ENCODE measurements at places on chromosomes 11 and 22.

DNA sequence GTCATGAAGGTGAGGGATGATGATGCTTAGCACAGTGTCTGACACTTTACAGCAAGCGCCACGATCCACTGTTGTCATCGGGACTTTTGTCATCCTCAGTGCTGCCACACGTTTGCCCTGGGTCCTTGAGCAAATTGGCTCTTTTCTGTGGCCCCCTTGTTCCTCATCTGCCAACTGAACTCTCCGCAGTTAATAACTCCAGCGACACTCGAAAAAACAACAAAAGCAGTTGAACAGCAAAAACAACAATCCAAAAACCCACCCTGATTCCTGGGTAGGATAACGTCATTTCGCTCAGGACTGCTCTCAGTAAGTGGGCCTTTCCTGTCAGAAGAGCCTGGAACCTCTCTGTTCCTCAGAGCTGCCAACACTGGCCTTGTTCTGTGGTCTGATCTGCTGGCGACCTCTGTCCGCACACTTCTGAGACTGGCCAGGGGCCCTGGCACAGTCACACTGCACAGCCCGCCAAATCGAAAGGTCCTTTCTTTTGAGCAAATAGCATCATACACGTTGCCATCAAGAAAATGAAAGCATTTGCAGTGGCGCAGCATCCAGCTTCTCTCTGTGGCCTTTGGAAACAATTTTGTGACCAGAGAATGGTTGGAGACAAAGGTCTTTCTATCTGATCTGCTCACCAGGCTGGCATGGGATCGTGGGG, 79.9 kb upstream of the SYT13 start:
- DNase-seq = no peak

- peak; percentile 37 for DNase-seq
Observed at GRCh38 chr11:79953629-79954028, 512.8 kb upstream of the TENM4 start.

GRCh38 chr11:123344790-123345357, 85.2 kb upstream of the GRAMD1B start:
- DNase-seq = no peak

- no peak for DNase-seq
Observed at GRCh38 chr11:117643606-117644300, 153.3 kb downstream of the DSCAML1 start.

- no peak for DNase-seq
Observed at GRCh38 chr22:44363980-44364750, 51.4 kb upstream of the SHISAL1 start.

- no peak for DNase-seq
Observed at GRCh38 chr11:77111946-77112345, 9.3 kb downstream of the OMP start.

DNA sequence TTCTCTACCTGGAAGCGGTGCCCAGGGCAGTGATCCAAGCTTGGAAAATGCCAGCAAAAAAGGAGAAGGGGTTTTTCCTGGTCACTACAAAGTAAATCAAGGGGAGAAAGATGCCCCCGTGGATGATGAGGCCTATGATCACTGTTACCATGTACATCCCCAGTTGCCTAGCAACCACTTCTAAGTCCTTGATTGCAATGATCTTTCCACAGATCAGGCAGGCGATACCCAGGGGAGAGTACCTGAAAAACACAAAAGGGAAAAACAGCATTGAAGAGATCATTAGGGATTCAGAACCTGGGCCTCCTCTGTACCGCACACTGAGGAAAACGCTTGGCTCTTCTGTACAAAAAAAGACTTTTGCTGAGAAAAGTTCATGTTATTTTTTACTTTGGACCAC, 127.1 kb downstream of the SLC1A2 start:
- DNase-seq = peak; percentile 11

DNA sequence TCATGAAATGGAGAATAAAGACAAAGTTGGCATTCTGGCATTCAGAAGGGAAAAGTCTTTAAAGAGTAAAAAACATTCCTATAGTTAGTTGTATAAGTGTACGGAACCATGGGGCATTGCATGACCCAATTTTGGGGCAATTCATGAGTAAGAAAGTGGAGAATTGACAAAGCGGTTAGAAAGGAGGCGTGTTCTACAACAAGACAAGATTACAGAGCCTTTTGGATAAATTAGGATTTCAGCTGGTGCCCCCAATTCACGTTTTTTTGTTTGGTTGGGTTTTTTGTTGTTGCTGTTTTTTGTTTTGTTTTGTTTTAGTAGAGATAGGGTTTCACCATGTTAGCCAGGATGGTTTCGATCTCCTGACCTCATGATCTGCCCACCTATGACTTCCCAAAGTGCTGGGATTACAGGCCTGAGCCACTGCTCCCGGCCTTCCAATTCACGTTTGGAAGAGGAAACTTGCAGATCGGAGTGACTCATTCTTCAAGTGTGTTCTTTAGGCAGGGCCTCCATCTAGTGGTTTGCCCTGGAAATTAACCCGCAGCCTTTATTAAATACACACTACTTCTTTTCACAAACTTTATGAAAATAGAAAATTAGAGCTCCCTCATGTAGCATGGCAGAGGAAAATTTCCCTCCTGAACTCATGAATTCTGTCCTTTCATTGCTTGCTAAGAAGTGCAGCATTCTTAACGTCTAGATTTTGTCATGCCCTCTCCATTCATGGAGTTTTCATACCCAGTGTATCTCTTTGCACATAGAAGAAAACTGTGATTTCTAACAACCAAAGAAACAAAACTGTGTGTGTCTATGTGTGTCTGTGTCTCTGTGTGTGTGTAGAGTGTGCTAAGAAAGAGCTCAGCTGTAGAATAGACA, 118.1 kb downstream of the BBOX1 start:
- peak; percentile 86 for DNase-seq

DNA sequence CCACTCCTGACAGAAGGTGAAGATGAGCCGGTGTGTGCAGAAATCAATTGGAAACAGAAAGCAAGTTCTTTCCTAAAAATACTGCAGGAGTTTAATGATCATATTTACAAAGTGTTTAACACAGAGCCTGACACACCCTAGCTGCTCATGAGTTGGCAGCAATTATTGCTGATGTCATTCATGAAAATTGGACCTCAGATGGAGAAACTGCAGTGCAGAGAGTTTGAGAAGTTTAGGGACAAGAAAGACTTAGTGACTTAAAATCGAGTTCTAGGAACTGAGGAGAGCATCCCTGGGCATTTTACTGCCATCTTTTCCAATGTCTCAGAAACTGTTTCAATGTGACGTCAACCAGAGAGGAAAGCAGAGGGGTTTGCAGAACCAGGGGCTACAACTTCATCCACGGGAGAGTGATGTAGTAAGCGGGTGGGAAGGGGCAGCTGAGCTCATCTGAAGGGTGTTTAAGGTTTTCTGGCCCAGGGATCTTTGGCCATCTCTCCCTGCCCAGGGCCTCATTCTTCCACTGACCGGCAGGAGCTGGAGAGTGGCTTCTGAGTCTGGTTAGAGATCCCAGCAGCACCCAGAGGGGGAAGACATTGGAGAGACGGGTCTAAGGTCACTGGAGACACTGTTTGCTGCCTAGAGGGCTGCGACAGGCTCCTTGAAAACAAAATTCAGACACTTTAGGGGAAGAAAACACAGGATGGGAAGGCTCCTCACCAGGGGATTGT, 21.1 kb upstream of the IGLL5 start:
- no peak for DNase-seq

DNA sequence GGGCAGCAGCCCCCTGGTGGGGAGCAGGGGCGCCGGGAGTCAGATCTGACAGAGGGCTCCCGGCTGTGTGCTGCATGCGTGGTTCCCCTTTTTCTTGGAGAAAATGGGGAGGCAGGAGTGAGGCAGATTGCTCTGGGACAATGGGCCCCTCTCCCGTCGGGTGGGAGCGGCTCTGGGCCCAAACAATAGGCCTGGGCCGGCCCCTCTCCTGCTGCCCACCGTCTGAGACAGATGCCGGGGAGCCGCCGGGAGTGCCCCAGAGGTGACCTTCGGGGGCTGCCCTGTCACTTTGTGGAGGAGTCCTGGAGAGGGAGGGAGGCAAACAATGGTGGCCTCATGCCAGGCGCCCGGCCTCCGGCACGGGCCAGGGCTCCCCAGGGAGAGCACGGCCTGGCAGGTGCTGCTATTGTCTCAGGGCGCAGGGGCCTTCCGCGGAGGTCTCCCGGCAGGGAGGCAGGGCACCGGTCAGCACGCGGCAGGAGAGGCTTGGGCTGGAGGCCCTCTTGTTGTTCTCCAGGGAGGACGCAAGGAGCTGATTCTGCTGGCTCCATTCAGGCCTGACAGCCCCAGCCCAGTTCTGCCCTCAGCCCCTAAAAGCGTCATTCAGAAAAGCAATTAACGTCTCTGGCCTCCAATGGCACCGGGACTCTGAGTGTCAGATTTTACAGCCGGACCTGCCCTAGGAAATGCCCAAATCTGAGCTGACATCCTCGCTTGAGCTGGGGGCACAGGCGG, 44.8 kb downstream of the SMIM38 start:
- no peak for DNase-seq

GRCh38 chr22:23237841-23238240, 57.5 kb downstream of the BCR start:
- no peak for DNase-seq

DNA sequence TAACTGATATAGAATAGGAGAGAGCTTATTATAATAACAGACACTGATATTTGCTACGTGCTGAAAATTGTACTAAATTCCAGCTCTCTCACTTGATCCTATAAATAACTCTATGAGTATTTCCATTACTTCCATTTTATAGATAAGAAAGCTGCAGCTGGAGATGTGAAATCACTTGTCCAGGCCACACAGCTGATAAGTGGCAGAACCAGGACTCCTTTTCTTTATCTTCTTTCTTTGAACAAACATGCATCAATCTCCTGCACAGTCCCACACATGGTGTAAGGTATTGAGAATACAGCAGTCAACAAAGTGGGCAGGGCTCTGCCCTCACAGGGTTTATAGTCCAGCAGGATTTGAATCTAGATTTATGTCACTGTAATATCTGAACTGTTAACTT, 652.1 kb downstream of the NELL1 start:
- no peak for DNase-seq

DNA sequence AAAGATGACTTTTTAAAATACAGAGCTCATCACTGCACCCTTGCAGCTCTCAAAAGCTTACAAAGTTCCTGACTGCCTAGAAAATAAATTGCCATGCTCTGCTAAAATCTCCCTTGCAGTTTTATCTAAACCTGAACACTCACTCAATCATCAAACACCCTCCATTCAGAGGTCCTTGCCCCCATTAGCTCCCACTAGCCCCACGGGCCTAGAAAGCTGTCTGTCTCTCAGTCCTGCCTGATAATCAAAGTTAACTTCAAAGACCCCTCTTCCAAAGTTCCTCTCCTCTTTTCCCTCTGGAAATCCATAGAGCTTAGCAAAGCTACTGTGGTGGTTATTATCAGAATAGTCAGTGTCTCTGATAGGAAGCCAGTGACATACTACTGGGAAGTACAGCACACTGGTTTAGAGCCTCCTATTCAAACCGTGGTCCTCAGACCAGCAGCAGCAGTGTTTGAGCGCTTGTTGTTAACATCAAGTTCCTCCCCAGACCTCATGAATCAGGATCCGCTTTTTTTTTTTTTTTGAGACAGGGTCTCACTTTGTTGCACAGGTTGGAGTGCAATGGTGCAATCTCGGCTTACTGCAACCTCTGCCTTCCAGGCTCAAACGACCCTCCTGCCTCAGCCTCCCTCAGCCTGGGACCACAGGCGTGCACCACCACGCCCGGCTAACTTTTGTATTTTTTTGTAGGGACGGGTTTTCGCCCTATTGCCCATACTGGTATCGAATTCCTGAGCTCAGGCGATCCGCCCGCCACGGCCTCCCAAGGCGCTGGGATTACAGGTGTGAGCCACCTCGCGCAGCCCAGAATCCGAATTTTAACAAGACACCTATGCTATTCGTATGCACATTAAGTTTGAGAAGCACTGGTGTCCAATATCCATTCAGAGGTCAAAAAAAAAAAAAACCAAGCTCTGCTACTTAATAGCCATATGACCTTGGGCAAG, 1.2 kb downstream of the NDUFC2 start:
- DNase-seq = no peak

- DNase-seq = no peak
Observed at GRCh38 chr11:117633976-117634755, 162.8 kb downstream of the DSCAML1 start.

DNA sequence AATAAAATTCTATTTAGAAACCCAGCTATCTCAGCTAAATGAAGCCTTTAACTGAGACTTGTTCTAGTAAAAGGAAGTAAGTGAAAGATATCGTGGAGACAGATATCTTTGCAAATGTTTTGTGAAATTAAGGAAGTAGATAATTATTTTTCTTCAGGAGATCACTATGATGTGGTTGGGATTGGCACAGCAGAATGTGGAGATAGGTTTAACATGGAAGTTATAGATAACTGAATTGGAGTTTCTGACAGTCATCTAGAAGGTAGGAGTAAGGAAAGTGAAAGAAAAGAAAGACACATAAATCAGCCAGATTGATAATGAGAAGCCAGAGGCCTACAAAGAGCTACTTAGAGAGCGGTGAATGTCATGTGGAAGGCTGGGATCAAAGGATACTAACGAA, 4.7 kb upstream of the CASP5 start:
- no peak for DNase-seq

DNA sequence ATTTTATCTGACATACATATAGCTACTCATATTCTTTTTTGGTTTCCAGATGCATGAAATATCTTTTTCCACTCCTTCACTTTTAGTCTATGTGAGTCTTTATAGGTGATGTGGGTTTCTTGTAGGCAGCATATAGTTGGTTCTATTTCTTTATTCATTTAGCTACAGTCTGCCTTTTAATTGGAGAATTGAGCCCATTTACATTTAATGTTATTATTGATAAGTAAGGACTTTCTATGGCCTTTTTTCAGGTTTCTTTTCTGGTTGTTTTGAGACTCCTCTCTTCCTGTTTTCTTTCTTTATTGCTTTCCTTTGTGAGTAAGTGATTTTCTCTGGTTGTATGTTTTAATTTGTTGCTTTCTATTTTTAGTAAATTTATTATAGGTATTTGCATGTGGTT, 27.2 kb downstream of the CNTF start:
- DNase-seq = no peak

GRCh38 chr11:12818333-12819015, 144.3 kb downstream of the TEAD1 start:
- DNase-seq = no peak

DNA sequence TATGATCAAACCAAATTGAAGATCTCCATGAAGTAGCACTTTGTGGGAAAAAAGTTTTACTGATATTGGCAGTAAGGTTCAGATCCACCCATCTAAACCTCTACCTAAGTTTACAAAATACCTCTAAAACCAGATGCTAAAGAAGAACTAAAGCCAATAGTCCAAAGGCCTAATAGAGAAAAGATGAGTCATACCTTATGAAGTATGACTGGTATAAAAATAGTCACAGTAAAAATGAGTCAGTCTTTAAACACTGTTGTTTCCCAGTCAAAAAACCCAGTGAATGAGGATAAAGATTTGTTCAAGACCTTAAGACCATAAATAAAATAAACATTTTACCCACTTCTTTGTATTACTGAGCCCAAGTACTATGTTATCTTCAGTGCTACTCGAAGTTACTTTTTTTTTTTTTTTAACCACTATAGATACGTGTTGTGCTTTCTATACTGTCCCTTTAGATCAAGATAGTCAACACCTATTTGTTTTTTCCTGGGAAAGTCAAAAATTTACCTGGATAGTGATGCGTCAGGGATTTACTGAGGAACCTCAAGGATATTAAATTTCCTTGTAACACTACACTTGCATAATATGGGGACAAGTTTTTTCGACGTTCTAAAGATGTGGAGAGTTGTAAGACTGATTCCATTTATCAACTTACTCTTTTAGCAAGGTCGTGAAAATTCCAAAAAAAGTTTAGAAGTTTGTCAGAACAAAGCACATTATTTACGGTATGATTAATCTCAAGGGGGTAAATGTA, 87.3 kb downstream of the CCDC73 start:
- DNase-seq = peak; percentile 75

Data from DMS53 (cell line).